Stimulated activated CD4-positive, alpha-beta T cell treated with anti-CD3 and anti-CD28 coated beads, Interleukin-1b, Interleukin-23, amount 100 ng/mL, for 1 hour (primary cell): ENCODE measurements at places on chromosomes 2 and 18.
A peak's percentile ranks its signal among the peaks of the same experiment; 100 is the strongest.

GRCh38 chr2:19574778-19575260, 216.4 kb upstream of the OSR1 start:
- DNase-seq, result no peak

- no peak for DNase-seq
Observed at GRCh38 chr2:49959961-49960553, 805.7 kb upstream of the FSHR start.

- no peak for DNase-seq
Observed at GRCh38 chr18:22913861-22914260, 19.3 kb upstream of the RBBP8 start.

DNA sequence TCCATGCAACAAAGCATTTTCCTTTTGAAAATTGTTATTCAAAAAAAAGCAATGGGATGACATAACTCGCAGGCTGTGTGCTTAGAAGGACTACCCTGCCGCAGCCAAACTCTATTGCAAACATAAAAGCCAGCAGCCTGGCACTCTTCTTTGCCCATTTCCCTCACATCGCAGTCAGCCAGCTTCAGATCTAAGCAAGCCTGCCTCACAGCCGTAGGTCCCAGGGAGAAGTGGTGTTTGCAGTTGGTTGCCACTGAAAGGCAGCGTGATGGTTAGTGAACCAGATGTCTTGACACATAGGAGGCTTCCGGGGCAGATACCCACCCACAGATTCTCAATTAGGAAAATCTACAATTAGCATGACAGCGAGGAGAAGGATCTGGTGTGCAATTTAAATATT, 655.2 kb downstream of the RNF144A start:
- DNase-seq, result no peak

DNA sequence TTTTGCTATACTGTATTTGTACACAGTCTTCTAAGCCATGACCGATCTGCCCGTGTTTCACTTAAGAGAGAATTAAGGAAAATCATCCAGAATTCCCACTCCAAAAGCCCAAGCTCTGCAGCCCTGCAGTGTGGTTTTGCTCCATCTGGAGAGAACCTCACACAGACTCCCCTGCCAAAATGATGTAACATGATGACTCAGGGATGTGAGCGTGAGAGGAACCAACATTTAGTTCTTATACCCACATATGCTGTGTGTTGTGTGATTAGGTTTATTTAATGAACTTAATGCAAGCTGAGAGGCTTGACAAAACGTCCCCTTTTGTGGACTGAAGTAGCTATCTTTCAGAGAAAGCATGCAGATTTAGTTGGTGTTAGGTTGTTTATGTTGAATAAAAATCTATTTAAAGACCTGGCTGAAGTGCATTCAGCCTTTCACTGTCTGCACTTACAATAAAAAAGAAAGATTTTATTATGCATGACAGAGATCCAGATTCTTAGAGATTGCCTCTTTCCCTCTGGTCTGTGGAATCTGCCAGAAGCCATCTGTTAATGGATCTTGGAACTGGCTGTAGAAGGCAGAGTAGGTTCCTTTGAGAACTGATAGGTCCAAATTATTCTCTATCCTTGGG, 6.3 kb downstream of the RAB12 start:
- DNase-seq, result no peak

GRCh38 chr2:4415171-4415570, 711.8 kb downstream of the DCDC2C start:
- no peak for DNase-seq

GRCh38 chr2:127818241-127818640, 7.3 kb upstream of the WDR33 start:
- no peak for DNase-seq

DNA sequence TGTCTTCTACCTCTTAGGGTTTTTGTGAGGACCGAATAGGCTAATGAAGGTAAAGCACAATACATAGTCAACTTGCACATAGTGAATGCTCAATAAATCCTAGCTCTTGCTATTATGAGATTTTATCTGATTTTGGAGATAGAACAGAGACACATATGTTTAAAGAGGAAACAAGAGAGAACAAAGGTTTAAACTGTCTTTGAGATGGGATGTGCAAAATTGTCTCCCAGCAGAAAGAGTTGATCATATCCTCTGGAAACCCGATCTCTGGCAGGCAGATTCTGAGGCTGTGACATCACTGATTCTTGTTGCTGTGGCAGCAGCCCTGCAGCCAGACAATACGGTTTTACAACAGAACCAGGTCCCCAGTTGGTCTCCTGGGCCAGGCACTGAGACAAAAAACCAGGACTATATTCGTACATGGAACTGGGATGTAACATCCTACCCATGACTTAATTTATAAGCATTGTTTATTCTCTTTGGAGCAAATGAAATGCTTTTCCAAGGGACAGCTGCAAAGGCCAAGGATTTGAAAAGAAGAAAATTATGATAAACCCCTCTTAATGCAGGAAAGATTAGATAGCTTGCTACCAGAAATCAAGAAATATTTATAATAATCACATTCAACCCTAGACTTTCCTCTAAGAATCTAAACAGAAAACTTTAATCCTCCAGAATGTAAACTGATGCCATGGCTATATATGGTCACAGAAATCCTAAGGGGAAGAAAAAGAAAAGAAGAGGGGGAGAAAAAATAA, 80.2 kb downstream of the SLC8A1 start:
- DNase-seq, result no peak

- no peak for DNase-seq
Observed at GRCh38 chr18:63138436-63139340, 180.9 kb downstream of the BCL2 start.

- no peak for DNase-seq
Observed at GRCh38 chr2:239465017-239466001, 64.5 kb upstream of the HDAC4 start.

GRCh38 chr2:155389224-155389623, 690.7 kb downstream of the KCNJ3 start:
- no peak for DNase-seq

DNA sequence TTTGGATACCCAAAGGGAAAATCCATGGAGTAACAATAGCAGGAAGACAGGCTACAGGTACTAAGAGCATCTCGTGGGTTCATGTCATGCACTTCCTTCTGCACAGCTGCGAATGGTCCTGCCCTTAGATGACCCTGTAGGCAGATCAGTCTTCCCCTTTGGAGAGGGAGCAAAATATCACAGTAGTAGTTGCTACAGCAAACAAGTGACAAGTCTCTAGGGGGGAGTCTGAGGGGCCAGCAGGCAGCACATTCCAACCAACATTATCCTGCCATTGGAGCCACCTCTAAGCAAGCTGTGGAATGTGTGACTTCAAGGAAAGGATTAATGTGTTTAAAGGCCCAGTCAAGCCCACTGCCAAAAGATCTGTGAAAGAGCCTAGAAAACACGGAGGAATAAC, 273.2 kb upstream of the PARD3B start:
- no peak for DNase-seq

- no peak for DNase-seq
Observed at GRCh38 chr2:223538920-223539440, 63.2 kb downstream of the SCG2 start.

GRCh38 chr2:227383686-227384085, 4.1 kb downstream of the SCYGR1 start:
- DNase-seq, result no peak

- no peak for DNase-seq
Observed at GRCh38 chr18:9196568-9196967, 60.0 kb downstream of the ANKRD12 start.

DNA sequence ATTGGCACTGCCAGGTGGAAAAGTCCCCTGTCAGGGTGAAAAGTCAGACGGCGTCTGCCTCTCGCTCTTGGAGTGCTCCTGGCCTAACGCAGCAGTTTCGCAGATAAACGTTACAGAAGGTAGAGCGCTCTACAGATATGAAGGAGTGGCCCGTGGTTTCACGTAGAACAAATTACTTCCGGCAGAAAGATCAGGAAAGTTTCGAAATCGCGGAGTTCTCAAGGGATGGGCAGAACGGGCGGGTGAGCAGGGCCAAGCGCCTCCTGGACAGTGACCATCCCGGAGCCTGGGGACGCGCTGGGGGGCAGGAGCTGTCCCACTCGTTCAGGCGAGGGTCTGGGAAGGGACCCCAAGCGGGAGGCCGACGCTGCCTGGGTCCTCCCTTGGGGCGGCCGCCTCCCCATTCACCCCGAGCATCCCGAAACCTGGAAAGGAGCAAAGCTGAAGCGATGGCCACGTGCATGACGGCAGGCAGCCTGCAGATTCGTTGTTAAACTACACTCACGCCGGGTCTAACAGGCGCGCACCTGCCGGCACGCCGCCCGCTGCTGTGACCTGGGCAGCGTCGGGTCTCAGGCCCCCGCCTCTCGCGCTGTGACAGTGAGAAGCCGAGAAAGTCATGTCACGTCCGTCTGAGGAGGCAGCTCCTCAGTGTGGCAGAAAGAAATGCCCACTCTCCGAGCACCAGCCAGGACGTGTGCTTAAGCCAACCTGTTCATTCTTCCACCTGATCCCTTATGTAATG, 122.9 kb upstream of the SALL3 start:
- DNase-seq, result no peak

GRCh38 chr2:234372506-234372905, 124.4 kb downstream of the ARL4C start:
- no peak for DNase-seq

GRCh38 chr2:60554646-60555065, 1.2 kb upstream of the BCL11A start:
- no peak for DNase-seq

- DNase-seq, result no peak
Observed at GRCh38 chr2:55152475-55153412, 79.3 kb downstream of the CLHC1 start.

DNA sequence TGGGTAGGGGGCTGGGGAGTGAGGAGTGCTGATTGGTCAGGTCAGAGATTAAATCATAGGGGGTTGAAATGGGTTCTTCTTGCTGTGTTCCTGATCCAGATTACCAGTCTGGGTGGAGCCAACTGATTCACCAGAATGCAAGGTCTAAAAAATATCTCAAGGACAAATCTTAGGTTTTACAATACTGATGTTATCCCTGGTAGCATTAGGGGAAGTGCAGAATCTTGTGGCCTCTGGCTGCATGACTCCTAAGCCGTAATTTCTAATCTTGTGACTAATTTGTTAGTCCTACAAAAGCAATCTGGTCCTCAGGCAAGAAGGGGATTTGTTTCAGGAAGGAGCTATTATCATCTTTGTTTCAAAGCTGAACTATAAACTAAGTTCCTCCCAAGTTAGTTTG, 289.2 kb upstream of the KYNU start:
- DNase-seq, result no peak

DNA sequence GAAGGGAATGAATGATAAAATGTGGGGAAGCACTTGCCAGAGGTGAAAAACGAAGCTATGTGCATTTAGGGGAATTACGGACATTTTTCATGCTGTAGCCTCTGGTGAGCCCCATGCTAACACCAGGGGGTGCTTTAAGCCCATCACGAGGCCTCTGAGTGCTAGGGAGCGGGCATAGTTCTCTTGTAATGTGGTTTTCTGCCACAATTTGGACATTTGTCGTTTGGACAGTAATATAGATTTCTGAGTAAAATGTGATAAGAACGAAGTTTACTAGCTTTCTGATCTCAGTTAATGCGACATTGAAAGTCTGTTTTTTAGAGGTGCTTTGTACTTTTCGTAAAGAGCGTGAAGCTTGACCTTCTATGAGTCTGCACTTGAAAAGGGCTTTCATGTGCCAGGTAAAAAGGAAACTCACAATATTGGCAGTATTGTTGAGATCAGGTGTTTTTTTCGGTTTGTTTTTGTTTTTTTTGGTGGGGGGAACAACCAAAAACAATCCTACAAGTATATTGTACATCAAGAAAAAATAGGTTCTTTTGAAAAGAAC, 50.6 kb downstream of the TRAF3IP1 start:
- peak; percentile 10 for DNase-seq

- DNase-seq, result no peak
Observed at GRCh38 chr2:126893606-126894005, 5.1 kb upstream of the TEX51 start.

DNA sequence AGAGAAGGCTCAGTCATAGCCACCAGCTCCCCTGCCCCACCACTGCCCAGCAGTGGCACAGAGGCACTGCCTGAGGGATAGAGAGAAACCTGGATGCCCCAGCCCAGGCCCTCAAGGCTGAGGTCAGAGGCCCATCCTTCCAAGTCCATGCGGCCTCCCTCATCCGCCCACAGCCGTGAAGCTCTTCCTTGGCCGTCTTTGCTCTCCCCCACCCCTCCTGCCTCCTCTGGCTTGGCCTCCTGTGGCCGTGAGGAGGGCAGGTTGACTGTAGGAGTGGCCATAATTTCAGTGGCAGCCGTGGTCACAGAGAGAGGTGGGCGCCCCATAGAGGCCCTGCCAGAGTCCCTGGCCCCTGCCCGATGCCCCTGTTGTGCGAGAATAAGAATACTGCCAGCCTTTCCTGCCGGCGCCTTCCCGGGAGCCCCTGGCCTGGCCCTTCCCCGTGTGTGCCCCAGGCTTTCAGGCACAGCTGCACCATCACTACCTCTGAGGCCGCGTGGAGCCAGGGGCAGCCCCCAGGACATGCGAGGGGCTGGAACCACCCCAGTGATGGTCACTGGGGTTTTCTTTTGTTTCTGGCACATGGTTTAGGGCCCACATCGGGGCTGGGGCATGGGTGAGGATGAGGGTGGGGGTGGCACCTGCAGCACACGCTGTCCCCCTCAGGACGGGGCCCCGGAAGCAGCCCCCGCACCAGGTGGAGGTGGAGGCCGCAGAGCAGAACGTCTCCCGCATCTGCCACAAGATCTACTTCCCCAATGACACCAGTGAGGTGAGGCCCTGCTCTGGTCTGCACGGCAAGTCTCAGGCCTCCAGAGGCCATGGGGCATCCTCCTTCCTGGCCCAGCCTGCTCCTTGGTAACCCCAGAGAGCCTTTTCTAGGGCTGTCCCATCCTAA, 13.1 kb upstream of the GPR17 start:
- no peak for DNase-seq

DNA sequence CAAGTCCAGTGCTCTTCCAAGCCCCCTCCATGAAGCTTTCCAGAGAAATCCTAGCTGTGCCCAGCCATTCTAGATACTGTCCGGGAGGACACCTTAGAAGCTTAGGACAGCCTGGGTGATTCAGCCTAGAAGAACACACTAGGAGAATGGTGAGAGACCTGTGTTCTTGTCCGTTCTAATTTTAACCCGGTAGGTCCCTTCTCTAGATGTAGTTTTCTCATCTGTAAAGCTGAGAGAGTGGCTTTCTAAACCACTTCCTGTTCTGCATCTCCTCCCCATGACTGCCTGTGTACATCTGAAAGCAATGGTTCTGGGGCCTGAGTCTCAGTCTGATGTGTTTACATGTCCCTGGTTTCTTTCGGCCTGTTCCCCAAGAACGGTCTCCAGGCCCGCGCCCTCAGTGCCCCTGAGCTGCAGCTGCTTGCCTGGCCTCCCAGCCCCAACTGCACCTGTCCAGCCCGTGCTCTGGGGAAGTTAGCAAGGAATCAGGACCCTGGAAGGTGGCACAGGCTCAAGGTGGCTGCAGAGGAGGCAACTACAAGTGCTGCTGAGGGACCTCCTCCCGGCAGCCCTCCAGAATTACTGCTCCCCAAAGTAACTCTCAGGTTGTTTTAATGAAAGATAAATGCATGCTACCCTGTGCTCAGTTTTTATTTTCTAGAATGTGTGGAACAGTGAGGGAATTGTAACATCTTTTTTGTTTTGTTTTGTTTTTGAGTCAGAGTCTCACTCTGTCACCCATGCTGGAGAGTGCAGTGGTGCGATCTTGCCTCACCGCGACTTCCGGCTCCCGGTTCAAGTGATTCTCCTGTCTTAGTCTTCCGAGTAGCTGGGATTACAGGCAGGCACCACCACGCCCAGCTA, 105.9 kb downstream of the LBH start:
- DNase-seq, result no peak

GRCh38 chr2:27082773-27083409, 3.7 kb upstream of the KHK start:
- DNase-seq, result no peak
